Skin of body (tissue), 3 donors: ENCODE measurements at places on chromosomes 3 and 15.

- DNase-seq: no peak
Observed at GRCh38 chr3:110965976-110966375, 105.6 kb upstream of the NECTIN3 start.

GRCh38 chr3:124815781-124816180, 71.4 kb downstream of the ITGB5 start:
- no peak for DNase-seq

GRCh38 chr3:152357587-152357986, 88.9 kb downstream of the MBNL1 start:
- DNase-seq: no peak

- DNase-seq: no peak
Observed at GRCh38 chr3:52143616-52144015, 10.6 kb downstream of the POC1A start.

DNA sequence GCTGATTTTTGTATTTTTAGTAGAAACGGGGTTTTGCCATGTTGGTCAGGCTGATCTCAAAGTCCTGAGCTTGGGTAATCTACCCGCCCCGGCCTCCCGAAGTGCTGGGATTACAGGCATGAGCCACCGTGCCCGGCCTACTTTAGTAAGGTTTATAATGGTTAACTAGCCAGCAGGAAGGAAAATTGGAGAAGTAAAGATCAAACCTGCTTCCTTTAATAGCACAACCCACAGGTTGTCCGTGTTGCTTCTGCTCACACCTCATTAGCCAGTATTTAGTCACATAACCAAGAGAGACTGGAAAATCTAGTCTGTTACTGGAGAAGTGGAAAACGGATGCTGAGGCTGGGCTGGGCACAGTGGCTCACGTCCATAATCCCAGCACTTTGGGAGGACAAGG, 51.9 kb upstream of the TBL1XR1 start:
- no peak for DNase-seq

- DNase-seq: no peak
Observed at GRCh38 chr3:101902041-101902440, 52.7 kb downstream of the NFKBIZ start.

- DNase-seq: no peak
Observed at GRCh38 chr3:188931531-188931930, 240.2 kb upstream of the TPRG1 start.

- no peak for DNase-seq
Observed at GRCh38 chr3:164679245-164679644, 399.1 kb downstream of the SI start.

DNA sequence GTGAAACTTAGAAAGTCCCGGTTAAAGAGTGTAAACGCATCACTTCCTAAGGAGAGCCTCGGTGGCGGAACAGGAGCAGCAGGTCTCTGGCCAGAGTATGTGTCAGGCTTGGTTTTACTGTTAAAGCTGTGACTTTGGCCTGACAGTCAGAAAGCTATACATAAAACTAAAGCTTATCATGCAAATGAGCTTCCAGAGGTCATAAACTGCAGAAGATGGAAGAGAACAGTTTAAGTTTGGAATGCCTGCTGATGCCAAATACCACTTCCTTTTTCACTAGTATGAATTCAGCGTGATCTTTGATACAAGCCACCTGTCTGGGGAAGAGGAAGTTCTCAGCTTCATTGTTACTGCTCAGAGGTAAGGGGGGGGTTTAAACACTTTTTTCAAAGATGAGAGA, 125.1 kb upstream of the CTDSPL start:
- no peak for DNase-seq

DNA sequence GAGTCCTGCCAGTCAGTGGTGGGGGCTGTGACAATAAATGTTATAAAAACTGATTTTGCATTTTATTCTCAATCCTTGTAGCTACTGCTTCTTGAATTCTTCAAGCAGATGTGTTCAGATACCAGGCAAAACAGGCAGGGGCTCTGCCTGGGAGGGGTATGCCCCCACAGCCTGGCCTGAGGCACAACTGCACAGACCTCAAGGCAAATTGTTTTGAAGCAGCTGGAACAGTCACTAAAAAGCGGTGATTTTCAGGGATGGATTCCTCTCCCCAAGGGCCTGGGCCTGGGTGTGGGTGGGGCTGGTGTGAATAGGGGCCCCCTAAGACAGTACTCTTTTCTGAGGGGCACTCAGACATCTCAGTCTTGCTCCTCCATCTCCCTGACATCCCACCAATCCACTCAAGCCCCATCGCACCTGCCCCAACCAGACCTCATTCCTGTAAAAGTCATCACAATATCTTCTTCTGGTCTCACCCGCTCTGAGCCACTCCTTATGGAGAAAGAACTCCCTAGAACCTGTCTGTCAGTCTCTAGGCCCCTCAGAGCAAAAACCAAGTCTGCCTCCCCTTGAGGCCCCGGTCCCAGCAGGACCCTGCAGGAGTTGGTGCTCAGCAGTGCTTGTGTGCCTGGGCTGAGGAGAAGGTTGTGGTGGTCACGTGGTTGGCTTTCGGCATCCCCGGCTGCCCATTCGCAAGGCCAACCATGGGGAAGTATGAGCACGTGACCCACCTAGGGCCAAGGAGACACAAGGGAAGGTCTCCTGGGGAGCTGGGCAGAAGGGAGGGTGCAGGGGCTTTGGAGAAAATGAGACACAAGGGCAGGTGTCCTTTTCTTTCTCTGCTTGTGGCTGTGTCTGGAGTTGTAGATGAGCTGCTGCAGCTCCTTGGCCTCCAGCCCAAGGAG, 2.9 kb upstream of the PSTPIP1 start:
- no peak for DNase-seq

DNA sequence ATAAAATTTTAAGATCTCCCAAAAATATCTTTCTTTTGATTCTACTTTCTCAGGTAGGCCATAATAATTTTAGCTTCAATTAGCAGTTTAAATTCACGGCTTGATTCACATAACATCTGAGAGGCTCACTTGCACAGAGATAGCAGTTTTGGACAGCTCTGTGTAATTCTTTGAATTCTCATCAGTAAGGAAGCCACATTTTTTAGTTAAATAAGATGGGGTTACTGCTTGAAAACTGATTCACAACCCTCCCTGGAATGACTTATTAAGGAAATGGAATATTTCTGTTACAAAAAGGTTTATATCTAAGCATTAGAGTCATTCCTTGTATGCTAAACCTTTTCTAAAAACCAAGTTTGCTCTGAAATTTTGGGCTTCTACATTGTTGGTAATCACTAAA, 212.7 kb downstream of the ALCAM start:
- DNase-seq: no peak

- DNase-seq: no peak
Observed at GRCh38 chr15:51492528-51492927, 130.0 kb downstream of the DMXL2 start.
